Activated CD4-positive, alpha-beta T cell treated with anti-CD3 and anti-CD28 coated beads, Interleukin-2, Interleukin-4, amounts not matched to agents 100 ng/mL and 50 ng/mL, durations not matched to agents 16 hours and 8 hours (primary cell): ENCODE measurements at places on chromosomes 1 and 21.

DNA sequence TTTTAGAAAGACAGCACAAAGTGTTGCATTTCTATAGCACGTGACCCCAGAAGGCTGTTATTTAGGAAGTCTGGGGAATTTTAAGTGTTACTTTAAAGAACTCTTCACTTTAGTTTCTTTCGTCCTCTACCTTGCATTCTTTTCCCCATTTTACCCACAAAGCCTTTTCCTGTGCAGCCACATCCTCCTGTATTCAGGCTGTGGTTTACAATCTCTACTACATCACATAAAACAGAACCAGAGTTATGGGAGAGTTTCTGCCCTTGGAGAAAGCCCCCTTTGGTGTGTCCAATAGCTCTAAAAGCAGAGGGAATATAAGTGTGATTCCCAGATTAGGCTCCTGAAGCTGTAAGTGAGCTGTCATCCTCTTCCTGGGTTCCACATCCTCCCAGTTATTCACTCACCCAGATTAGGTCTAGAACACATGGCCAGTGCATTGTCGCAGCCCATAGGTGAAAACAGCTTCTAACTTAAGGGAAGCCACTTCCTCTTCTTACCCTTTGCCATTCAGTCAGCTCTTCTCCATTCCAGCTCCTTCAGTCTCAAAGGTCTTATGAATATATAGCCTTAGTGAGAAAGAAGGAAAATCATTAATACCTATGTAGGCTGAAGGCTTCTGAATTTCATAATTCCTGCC lies 171.1 kb downstream of the PIGK start:
- DNase-seq, result no peak

- peak; percentile 5 for DNase-seq
These were observed 633.8 kb downstream of the PTPRC start for GRCh38 chr1:199272628-199273086.

DNA sequence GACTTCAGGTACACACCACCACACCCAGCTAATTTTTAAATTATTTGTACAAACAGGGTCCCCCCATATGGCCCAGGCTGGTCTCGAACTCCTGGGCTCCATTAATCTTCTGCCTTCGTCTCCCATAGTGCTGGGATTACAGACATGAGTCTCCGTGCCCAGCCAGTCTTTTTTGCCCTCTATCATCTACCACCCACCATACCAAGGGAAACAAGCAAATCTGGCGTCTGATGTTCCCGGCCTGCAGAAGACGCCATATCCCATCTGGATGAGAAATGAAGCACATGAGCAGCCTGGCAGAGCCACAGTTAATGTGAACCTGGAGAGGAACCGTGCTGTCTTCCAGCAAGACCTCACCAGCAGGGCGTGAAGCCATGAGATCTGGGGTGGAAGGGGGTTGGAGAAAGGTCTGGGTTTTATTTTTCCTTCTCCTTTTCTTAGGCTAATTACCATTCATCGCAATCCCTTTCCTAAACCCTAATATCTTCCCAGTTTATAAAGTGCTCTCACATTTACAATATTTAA lies 1.8 kb upstream of the PRELP start:
- no peak for DNase-seq

DNA sequence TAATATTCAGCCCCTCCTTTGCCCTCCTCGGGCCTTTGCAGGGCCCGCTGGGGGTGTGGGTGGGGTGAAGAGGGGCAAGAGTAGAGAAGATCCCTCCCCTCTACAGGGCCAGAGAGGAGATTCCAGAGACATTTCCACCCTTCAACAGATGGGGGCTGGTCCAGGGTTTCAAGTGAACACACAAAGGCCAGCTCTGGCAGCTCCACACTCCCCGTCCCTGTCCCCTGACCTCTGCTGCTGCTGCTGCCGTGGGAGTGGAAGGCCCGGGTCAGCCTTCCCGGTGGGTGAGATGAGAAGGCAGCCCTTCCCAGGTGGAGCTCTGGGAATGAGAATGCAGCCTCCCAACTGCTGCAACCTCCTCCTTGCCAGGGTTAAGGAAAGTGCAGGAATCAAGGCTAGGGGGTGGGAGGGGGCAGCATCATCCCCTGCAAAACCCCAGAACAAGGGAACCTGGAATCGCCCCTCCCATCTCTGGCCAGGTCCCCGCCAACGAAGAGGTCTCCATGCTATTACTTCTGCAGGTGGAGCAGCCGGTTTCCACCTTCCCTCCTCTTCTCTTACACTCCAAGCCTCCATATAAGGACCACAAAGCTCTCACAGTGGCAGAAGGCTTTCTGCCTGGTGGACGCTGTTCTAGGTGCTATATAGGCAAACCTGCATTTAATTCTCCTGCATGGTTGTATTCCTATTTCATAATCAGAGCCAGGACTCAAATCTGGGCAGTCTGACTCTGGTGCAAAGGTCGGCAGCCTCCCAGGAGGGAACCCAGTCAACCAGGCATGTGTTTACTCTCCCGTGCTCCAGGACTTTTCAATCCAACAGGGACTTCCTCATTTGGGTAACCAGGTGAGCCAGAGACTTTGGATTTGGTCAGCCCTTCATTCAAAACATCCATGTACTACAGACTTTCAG lies 22.9 kb upstream of the ARHGEF10L start:
- no peak for DNase-seq

DNA sequence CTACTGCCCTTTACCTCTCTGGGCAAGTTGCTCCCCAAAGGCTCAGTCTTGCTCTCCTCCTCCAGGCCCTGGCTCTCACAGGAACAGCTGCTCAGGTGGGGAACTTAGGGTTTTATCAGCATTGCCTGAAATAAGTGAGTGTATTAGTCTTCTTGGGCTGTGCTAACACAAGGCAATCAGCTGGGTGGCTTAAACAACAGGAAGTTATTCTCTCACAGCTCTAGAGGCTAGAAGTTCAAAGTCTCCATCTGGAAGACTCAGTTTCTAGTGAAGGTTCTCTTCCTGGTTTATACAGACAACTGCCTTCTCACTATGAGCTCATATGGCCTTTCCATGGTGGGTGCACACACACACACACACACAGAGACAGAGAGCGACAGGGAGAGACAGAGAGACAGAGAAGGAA lies 2.8 kb upstream of the CD1C start:
- no peak for DNase-seq

- DNase-seq, result no peak
These were observed 12.5 kb downstream of the SLC9A1 start for GRCh38 chr1:27142464-27142863.

DNA sequence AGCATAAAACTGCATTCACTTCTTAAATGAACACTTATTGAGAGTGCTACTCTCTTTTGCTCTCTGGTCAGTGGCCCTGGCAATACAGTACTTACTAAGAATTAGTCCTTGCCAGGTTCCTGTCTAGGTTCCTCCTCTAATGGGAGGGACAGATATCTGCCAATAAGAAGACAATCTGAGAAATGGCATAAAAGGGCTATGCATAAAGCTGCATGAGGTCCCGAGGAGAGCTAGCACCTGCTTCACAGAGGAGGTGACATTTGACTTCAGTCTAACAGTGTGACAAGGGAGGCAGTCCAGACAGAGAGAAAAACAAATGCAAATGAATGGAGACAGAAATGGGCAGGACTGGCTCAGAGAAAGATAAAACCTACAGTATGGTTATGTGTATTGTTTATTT lies 357.1 kb upstream of the SGIP1 start:
- DNase-seq, result no peak

DNA sequence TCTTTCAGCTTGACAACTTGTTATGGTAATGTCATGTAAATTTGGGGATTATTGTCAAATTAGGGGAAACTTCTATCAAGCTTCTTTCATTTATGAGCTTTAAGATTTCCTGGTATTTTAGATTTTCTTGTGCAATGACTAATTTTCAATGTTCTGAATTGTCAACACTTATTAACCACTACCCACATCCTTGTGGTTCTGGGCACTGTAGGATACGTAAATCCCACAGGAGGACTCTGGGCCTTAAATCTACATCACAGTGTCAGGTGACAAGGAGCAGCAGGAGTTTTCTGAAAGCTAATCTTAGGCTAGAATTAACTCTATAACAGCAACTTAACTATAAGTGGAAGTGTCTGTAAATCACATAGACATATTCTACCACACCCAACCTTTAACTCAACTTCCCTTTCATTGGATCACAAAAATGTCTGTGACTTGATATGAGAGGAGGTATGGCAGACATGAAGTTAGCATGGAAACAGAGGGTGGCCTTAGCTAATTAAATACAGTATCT lies 397.7 kb downstream of the HLX start:
- DNase-seq, result no peak

DNA sequence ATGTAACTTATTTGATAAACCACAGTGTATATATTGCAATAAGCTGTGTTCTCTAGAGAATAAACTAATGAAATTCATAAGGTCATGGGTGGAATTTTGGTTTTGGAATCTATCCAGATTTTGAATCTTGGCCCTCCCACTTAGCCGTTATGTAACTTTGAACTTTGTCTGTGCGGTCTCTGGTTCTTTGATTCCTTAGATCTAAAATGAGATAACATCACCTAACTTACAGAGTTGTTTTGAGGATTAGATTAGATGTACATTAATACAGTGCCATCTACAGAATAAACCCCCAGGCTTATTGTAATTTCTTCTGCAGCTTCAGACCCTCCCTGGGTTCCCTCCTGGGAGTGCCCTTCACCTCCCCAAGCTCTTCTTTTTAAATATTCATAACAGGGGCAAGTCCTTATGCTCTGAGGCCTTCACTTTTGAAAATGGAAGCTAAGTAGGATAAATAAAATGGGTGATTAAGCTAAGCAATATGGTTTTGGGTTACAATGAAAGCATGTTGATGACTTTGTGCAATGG lies 124.3 kb downstream of the ATG4C start:
- DNase-seq, result no peak

GRCh38 chr1:12229386-12229834 lies 420 bp upstream of the VPS13D start:
- DNase-seq, result no peak

GRCh38 chr1:184061396-184062003 lies 10.0 kb downstream of the TSEN15 start:
- no peak for DNase-seq

GRCh38 chr1:171160211-171160610 lies 24.9 kb upstream of the FMO2 start:
- no peak for DNase-seq

DNA sequence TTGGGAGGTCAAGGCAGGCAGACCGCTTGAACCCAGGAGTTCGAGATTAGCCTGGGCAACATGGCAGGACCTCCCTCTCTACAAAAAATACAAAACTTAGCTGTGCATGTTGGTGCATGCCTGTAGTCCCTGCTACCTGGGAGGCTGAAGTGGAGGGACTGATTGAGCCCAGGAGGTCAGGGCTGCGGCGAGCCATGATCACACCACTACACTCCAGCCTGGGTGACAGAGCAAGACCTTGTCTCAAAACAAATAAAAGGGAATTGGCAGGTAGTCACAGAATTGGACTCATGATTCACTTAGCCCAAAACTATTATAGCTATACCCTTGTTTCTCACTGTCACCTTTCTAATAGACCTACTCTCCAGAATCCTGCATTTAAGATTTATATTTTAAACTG lies 5.5 kb downstream of the TADA1 start:
- no peak for DNase-seq
